Lower leg skin (tissue), 4 donors: ENCODE measurements at places on chromosomes 16 and 17. TPM values are rescaled to one million over a fixed set of nuclear protein-coding genes. Genes with fewer than 3 reads are reported as not detected.
A peak's percentile ranks its signal among the peaks of the same experiment; 100 is the strongest.

GRCh38 chr16:56347670-56348069, 77.7 kb downstream of the AMFR start:
- DNase-seq, result no peak

DNA sequence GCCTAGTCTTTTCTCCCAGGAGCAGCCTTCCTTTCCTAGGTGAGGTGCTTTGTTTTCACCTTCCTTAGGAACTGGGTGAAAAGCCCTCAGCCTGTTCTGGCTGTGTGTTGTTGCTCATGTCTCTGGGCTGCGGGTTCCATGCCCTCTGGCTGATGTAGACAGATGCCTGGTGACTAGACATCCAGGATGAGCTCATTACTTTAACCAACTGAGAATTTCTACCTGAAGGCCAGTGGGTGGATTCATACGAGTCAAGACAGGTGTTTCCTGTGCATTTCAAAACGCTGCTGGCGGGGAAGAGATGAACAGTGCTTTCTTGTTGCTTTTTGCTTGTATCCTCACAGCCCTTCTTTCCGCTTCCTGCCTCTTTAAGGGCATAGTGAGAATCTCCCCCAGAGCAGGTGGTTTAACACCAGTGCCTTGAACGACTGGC, 22.3 kb downstream of the SAP30BP start:
- DNase-seq, result no peak

- DNase-seq, result no peak
Observed at GRCh38 chr17:62751060-62751691, 56.9 kb downstream of the MARCHF10 start.

DNA sequence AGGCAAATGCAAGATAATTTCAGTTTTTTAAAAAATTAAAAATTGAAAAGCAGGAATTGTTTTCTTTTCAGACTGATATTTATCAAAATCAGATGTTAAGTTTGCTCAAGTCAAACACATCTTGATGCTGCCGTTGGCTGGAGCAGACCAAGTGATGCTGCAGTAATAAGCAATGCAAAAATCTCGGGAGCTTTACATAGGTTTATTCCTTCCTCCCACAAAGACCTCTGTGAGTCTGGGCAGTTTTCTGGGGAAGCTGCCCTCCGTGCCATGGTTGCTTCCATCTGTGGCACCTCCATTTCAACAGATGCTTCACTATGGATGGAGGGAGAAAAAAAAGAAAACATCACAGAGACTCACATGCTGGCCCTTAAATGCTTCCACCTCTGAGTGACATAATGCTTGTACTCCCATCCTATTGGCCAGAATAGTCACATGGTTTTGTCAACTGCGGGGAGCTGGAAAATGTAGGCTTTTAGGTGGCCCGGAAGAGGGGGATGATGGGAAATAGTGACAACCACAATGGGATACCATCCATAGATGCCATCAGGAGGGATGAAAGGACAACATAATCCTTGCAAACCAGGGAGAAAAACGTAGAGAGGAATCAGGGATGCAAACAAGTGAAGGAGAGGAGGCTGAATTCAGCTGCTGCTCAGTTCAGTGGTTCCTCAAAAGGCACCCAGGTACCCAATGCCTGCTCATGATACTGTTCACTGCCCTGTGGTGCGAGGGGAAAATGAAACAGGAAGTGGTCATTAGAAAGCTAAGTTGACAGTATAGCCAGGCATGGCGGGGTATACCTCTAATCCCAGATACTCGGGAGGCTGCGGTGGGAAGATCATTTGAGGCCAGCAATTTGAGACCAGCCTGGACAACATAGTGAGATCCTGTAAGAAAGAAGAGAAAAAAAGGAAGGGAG, 13.5 kb upstream of the ERCC4 start:
- DNase-seq, result no peak

GRCh38 chr16:78034530-78034929, 12.2 kb downstream of the CLEC3A start:
- DNase-seq, result no peak

- DNase-seq, result peak; percentile 61
Observed at GRCh38 chr16:24950275-24950674, 64.9 kb downstream of the ARHGAP17 start.

GRCh38 chr16:19595043-19595767, 39.7 kb downstream of the VPS35L start:
- no peak for DNase-seq

GRCh38 chr17:1505586-1505985, 10.8 kb downstream of the INPP5K start:
- no peak for DNase-seq

- no peak for DNase-seq
Observed at GRCh38 chr17:76447931-76448652, 4.9 kb downstream of the UBE2O start.

DNA sequence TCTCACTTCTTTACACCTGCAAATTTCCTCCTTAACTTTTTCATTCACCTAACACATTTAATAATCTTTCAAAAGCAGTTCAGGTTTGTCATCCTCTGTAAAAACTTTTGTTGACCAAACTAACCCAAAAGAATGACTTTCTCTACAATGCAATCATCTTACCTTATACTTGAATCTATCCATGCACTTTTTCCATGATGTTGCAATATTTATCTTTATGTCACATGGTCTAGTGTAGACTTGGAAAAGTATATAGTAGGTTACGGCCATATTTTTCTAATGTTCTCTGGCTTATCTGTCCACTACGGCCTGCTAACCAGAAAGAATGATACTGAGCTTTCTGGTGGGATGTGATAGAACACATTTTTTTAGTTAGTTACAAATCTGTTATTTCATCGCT, 431.0 kb upstream of the SOX9 start:
- DNase-seq, result no peak

- DNase-seq, result no peak
Observed at GRCh38 chr16:52597772-52598483, 51.0 kb upstream of the TOX3 start.

DNA sequence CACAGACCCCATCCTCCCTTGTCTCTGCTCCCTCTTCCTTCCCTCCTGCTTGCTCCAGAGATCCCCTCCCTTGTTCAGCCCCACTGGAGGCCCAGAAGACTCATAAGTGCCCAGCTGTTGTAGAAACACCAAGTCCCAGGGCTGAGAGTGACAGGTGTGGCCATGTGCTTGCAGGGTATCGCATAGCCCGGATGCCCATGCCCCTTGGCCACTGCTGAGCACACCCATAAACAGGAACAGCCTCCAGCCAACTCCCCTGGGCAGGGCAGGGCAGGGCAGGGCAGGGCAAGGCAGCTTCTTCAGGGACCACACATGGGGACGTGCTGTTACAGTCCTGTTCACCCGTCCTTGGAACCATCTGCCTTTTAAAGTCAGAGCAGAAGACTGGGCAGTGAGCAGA, 2.0 kb downstream of the CACNG1 start:
- no peak for DNase-seq

DNA sequence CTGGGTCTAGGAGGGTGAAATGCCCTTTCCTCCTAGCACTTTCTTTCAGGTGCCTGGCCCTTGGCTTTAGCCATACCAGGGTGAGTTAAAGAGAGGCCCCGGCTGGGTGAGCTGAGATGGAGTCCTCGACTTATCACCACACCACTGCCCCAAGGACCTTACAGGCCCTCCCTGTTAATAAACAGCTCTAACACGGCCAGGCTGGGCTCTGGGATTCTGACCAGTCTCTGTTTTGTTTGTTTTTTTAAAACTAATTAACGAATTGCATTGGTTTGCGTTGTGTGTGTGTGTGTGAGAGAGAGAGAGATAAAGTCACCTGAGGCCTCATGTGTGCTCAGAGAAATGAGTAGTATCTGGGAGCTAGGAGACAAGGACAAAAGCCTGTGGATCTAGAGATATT, 14.3 kb downstream of the MYL4 start:
- no peak for DNase-seq

- peak; percentile 85 for DNase-seq
Observed at GRCh38 chr16:66250686-66251431, 115.6 kb upstream of the CDH5 start.

DNA sequence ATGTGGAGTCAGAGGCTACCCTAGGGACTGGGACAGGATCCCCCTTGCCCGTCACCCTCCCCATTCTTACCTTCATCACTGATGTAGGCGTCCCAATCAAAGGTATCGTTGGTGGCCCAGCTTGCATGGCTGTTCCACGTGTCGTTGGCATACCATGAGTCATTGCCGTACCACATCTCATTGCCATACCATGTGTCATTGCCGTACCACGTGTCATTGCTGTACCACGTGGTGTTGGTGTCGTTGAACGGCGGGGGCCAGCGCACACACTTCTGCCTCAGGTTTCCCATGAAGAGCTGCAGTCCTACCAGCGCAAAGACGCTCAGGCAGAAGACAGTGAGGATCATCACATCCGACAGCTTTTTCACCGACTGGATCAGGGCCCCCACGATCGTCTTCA, 4.8 kb downstream of the SCN4A start:
- no peak for DNase-seq

Gene SDR42E2
- total RNA-seq, result not detected

Gene BICDL2
- total RNA-seq, result 110 TPM

Gene RBFOX1
- not detected for total RNA-seq

Gene PTGES3L
- total RNA-seq, result 1.8 TPM
